Right atrium auricular region (tissue), 2 donors: ENCODE measurements at places on chromosomes 3 and 15. TPM values are rescaled to one million over a fixed set of nuclear protein-coding genes. Genes with fewer than 3 reads are reported as not detected.

Gene SYNPR
- total RNA-seq = 8.3 TPM

- H3K27ac ChIP-seq = no peak overlapping the region
- no peaks in the 10 kb centered on the region for H3K27me3 ChIP-seq
- H3K4me1 ChIP-seq = no peaks in the 10 kb centered on the region
- H3K4me3 ChIP-seq = no peak overlapping the region
- H3K36me3 ChIP-seq = peaks cover 85% of the 10 kb centered on the region
- no peak for DNase-seq
Measured at GRCh38 chr15:68783226-68784058, 37.3 kb downstream of the ANP32A start.

DNA sequence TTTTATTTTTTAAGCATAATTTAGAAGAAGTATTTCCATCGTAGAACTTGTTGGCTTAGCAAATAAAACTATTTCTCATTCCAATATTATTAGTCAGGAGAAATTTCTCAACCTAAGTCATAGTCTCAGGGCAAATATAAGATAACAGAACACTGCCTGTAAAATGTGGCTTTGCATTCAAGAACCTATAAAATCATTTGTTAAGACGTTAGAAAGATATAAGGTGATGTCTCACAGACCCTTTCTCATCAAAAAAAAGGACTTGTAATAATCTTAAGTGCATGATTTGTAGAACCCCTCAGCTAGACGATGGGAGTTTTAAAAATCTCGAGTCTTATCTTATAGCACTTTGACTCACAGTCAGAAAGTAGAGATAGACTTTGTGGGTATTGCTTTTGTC lies 314.7 kb upstream of the CFAP20DC start:
- DNase-seq = no peak
- H3K4me1 ChIP-seq = no peaks in the 10 kb centered on the region

GRCh38 chr15:42033214-42033873 lies 12.5 kb upstream of the PLA2G4E start:
- peaks cover 8% of the 10 kb centered on the region for H3K4me1 ChIP-seq
- no peaks in the 10 kb centered on the region for H3K27me3 ChIP-seq
- H3K27ac ChIP-seq = peak overlapping the region; percentile 32
- no peak overlapping the region for H3K4me3 ChIP-seq
- no peaks in the 10 kb centered on the region for H3K36me3 ChIP-seq

DNA sequence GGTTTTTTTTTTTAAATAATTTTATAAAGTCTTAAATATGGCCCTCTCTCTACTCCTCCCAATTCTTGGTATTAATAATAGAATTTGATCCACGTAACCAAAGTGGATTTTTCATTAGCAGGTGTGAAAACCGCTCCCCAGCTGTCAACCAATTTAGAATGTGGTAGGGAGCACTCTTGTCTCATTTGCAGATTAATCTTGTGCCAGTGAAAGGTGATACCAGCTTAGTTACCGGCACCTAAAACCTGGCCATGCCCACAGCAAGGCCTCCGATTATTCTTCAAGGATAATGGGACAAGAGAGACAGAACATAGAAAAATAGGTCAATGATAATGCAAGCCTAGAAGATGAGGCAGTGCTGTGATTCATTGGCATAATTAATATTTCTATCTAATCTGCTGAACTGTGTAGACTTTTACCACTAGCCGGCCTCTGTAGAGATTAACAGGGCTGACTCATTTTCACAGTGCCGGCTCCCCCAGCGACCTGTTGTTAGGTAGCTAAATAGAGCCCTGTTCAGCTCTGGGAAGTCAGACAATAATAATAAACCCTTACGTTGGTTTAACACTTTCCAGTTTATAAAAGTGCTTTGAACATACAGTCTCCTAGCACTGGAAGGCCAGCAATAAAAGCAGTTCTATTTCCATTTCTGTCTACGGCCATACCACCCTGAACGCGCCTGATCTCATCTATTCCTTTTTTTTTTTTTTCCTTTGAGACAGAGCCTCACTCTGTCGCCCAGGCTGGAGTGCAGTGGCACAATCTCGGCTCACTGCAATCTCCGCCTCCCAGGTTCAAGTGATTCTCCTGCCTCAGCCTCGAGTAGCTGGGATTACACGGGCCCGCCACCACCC lies 102.9 kb downstream of the SHQ1 start:
- H3K27ac ChIP-seq = peak overlapping the region; percentile 34
- no peaks in the 10 kb centered on the region for H3K27me3 ChIP-seq
- H3K36me3 ChIP-seq = no peaks in the 10 kb centered on the region
- no peak overlapping the region for H3K4me3 ChIP-seq

DNA sequence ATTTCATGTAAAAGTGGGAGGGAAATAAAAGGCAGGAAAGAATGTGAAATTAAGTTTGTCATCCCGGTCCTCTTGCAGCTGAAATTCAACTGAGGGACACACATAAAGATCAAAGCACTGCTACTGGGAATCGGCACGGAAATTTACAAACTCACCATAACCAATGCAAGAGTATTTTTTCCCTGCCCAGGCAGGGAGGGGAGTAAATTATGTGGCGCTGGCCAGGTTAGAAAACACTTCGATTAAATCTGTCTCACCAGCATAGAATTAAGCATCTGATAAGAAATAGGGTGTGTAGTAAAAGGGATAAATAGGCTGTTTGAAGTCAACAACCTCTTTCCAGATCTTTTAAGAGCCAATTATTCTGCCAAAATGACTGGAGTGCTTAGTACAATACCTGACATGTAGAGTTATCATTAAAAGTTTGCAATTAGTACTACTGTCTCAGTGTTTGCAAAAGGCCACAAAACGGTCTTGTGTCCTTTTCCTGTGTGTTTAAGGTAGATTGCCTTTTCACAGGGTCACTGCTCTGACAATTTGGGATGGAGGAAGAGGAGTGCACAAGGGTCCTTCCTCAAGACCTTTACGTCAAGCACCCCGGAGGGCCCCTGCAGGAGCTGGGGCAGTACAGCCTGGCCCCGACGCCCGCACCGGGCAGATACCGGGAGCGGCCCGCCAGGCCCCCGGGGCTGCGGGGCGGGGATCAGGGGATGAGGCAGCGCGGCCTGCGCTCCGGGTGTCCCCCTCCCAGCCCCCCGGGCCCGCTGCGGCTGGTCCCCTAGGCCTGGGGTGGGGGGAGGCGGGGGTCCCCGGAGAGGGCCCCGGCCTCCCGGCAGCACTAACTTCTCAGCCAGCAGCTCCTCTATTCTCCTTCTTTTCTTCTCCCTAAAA lies 651 bp downstream of the UBA3 start:
- H3K36me3 ChIP-seq = no peaks in the 10 kb centered on the region
- H3K27ac ChIP-seq = peak overlapping the region; percentile 81
- peak overlapping the region; percentile 81 for H3K4me3 ChIP-seq
- peaks cover 53% of the 10 kb centered on the region for H3K4me1 ChIP-seq
- no peak for DNase-seq

- no peak overlapping the region for H3K4me3 ChIP-seq
- DNase-seq = no peak
- H3K36me3 ChIP-seq = no peaks in the 10 kb centered on the region
- H3K4me1 ChIP-seq = peaks cover 8% of the 10 kb centered on the region
- no peak overlapping the region for H3K27ac ChIP-seq
- H3K27me3 ChIP-seq = no peaks in the 10 kb centered on the region
Measured at GRCh38 chr3:194064380-194065332, 71.3 kb upstream of the HES1 start.

DNA sequence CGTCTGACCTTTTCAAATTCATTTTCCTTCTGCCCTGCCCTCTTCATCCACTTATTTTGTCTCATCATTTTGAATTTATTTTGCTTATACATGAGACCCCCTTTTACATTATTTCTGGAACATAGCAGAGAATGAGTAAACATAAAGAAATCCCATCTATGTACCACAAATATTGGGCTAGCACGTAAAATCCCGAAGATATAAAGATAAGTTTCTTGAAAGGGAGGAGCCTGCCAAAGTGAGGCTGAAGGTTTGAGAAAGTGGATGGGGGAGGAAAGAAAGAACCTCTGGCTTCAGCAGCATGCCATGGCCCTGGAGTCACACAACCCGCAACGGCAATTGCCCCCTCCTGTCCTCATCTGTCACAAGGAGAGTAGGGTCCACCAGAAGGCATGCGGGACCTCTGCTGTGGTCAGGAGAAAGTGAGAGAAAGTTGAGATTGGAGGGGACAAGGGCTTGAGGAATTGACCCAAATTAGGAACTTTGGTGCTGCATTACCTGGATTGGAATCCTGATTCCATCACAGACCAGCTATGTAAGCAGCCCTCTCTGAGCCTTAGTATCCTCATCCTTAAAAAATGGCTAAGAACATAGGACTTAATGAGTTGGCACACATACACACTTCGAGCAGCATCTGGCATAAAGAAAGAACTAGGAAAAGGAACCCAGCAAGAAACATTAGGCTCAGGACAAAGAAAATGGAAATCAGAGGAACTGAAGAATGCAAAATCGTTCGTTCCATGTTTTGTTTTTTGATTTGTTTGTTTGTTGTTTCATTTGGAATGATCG lies 53.7 kb upstream of the GYG1 start:
- H3K4me3 ChIP-seq = no peak overlapping the region
- no peaks in the 10 kb centered on the region for H3K36me3 ChIP-seq
- DNase-seq = no peak
- no peak overlapping the region for H3K27ac ChIP-seq

DNA sequence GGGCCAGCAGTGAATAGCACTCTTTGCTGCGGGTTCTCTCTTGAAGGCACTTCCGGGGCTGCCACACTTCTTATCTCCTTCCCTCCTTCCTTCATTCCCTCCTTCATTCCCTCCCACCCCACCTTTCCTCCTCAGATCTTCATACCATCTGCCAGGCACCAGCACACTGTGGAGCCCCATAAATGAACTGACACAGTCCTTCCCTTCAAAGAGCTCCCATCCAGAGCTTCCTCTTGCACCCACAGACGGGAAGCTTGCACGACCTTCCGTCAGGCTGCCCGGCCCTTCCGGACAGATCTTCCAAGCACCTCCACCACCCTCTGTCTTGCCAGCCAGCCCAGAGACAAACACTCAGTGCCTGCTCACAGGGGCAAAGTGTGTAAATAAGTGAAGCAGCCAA lies 65.4 kb upstream of the HERC1 start:
- H3K36me3 ChIP-seq = no peaks in the 10 kb centered on the region
- peaks cover 19% of the 10 kb centered on the region for H3K4me1 ChIP-seq

GRCh38 chr3:15808679-15809310 lies 11.0 kb upstream of the ANKRD28 start:
- H3K27me3 ChIP-seq = no peaks in the 10 kb centered on the region
- H3K4me3 ChIP-seq = no peak overlapping the region
- no peak for DNase-seq
- H3K27ac ChIP-seq = no peak overlapping the region
